Activated T-cell treated with anti-CD3 and anti-CD28 coated beads, Interleukin-2, amount 50 U/mL, for 4 hours (primary cell): ENCODE measurements at places on chromosomes 12 and 14. TPM values are rescaled to one million over a fixed set of nuclear protein-coding genes. Genes with fewer than 3 reads are reported as not detected.

DNA sequence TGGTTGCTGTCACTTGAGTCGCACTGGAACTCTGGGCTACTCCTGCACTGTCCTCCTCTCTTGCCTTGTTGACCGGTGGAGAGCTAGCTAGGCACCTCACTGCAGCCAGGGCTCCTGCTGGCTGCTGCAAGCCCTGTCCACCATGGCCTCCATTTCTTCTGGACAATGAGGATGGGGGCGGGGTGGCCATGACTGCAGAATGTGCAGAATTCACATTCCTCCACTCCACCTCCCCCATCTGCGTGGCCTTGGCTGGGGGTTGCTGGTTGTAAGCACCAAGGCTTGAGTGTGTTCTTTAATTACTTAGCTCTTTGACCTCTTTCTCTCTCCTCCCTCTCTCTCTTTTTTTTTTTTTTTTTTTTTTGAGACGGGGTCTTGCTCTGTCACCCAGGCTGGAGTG, 248.5 kb downstream of the PCNX1 start:
- no peak for DNase-seq

DNA sequence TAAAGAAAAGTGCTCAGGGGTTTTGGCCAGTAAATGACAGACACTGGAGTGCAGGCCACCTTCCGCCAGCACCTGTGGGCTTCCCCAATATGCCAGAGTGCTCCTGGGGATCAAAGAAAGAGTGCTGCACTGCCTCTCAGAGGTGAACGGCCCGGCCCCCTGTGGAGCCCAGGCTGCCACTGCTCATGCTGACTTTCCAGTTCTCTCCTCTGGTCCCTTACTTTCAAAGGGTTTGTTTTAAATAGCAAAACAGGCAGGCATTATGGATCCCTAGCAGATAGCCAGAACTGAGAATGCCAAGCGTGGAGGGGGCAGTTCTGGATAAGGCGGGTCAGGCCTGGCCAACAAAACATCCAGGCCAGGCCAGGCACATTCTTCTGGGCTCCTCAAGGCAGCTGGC, 59.6 kb downstream of the MDM2 start:
- DNase-seq: no peak

C1R gene
- total RNA-seq: 2.3 TPM

GRCh38 chr12:114888448-114888847, 204.5 kb upstream of the TBX3 start:
- no peak for DNase-seq

- DNase-seq: no peak
Measured at GRCh38 chr12:750366-751191, 1.8 kb upstream of the WNK1 start.

DNA sequence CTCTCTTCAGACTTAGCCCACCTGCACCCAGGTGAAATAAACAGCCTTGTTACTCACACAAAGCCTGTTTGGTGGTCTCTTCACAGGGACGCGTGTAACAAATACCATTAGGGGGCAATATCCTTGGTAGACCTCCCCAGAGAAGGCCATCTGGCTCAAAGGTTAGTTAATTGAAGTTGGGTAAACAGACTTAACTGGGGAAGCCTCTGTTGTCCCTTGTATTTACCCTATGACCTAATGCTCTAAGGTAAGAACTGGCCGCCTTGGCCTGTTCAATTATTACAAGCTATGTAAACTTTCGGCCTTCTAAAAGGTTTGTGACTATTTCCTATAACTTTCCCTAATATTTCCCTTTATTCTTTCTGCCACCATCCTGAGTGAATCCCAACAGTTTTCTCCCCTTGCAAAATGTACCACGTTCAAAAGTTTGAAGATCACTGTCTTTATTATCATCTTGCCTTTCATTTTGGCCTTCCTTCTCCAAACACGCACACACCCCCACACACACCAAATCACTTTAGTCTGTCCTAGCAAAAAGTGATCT, 15.3 kb upstream of the LYZ start:
- DNase-seq: no peak

- DNase-seq: no peak
Measured at GRCh38 chr14:65548878-65549277, 136.3 kb downstream of the FUT8 start.

GRCh38 chr12:69546693-69547438, 38.4 kb upstream of the CCT2 start:
- no peak for DNase-seq

DNA sequence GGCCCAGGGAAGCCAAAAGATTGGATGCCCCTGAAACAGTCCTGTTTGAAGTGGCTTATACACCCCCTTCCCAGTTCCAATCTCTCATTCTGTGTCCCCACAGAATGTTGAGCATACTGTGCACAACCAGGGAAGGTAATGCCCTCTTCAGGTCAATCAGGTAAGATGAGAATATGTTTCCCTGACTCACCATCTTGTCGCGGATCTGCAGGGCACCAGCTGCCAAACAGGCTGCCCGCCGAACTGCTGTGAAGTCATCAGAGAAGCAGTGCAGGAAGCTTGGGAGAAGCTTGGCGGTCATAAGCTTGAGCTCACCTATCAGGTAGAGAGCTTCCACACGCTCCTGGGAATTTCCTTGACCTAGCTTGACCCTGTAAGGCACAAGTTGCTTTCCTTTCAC, 9.6 kb downstream of the RIOX1 start:
- no peak for DNase-seq
